ENCODE measurements at places on chromosomes 1 and 21.

DNA sequence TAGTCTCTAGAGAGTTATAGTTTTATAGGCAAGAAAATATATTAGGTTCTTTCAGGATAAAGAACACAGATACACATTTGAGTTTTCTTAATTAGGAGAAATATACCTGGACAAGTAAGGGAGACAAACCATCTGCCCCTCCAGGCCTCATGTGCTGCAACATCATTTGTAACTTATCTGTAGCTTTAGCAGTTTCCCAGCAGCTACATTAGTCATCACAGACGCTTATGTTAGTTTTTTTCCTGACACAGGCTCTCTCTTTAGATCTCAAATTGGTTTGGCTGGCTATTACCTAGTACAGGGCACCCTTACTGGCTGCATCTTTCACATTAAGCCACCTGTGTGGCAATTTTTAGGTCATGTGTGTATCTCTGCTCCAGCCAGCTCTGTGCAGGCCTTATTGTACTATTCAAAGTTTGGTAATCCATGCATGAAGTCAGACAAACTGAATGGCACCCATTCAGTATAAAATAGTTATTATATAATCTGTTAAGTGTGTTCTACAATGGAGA lies 25.9 kb downstream of the GNPAT start:
- DNase-seq: no peak

- DNase-seq: no peak
Measured at GRCh38 chr1:93810316-93810715, 68.7 kb downstream of the DNTTIP2 start.

DNA sequence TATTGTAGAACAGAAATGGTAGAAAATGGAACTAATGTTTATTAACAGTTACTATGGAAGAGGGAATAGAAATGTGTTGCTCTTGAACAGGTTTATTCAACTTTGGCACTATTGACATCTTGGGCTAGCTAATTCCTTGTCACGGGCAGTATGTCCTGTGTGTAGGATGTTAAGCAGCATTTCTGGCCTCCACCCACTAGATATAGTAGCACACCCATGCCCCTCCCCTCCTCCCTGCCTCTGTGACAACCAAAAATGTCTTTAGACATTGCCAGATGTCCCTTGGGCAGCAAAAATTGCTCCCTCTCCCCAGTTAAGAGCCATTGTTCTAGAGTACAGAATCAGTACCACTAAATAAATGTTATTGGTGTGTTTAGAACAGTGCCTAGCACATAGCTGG lies 91.4 kb upstream of the TPTE start:
- no peak for DNase-seq

DNA sequence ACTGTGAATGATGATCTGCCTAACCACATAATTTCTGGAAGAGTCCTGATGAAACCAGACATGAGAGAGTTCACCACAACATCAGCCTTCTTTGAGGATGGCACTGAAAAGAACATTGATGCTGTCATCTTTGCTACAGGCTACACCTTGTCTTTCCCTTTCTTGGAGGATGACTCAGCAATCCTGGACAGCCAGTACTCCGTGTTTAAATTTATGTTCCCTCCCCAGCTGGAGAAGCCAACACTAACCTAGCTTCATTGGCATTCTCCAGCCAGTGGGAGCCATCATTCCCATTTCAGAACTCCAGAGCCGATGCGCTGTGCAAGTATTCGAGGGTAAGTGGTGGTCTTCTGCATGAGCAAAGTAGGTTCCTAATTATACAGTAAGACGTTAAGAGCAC lies 164.1 kb upstream of the POGK start:
- DNase-seq: no peak
